Neural progenitor cell (in vitro differentiated cells): ENCODE measurements at places on chromosomes 2 and 18. TPM values are rescaled to one million over a fixed set of nuclear protein-coding genes. Genes with fewer than 3 reads are reported as not detected.

Gene LIMS3
- not detected in 2 replicates for total RNA-seq

Gene ACADL
- 0.09 TPM in 1 of 2 replicates, not detected in the other for total RNA-seq

Gene EVA1A
- total RNA-seq, result 2.8 and 3.6 TPM in 2 replicates

Gene LPIN1
- total RNA-seq, result 18.0 and 22.9 TPM in 2 replicates

Gene NT5C1B
- total RNA-seq, result not detected in 2 replicates

Gene MAP3K19
- total RNA-seq, result not detected in 2 replicates

Gene BCL11A
- total RNA-seq, result 0.67 and 1.0 TPM in 2 replicates

Gene RFTN2
- 3.1 and 8.2 TPM in 2 replicates for total RNA-seq

Gene COL6A3
- 0.41 and 0.50 TPM in 2 replicates for total RNA-seq

Gene SNTG2
- total RNA-seq, result 1.1 and 5.5 TPM in 2 replicates

Gene MATN3
- 0.45 and 1.7 TPM in 2 replicates for total RNA-seq

Gene INHBB
- total RNA-seq, result not detected in 2 replicates

Gene REG3G
- total RNA-seq, result not detected in 2 replicates

DNA sequence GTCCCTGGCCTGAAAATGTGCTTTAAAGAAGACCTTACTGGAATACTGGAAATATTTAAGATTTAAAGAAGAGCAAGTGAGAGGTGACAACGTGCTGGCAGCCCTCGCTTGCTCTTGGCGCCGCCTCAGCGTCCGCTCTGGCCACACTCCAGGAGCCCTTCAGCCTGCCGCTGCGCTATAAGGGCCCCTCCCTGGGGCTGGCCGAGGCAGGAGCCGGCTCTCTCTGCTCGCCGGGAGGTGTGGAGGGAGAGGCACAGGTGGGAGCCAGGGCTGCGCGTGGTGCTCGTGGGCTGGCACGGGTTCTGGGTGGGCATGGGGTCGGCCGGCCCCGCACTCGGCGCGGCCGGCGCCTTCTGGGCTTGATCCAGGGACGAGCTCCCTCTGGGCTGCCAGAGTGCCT lies 2.9 kb upstream of the COQ10B start:
- no peak for DNase-seq

DNA sequence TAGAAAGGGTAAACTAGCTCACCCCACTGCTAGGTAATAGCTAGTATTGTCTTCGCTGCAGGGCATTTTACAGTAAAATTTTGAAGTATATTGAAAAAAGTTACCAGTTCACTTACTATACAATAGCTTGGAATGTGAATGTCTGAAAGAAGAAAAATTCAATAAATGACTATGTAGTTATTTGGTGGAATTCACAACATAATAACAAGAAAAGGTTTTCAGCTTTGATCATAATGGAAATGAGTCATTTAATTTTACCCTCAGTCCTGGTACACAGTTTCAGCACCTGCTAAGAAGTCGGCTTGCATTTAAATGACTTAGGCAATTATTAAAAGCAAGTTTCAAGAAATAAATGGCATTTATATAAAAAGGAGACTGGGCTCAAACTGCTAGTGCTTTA lies 90.4 kb downstream of the NUP35 start:
- no peak for DNase-seq

DNA sequence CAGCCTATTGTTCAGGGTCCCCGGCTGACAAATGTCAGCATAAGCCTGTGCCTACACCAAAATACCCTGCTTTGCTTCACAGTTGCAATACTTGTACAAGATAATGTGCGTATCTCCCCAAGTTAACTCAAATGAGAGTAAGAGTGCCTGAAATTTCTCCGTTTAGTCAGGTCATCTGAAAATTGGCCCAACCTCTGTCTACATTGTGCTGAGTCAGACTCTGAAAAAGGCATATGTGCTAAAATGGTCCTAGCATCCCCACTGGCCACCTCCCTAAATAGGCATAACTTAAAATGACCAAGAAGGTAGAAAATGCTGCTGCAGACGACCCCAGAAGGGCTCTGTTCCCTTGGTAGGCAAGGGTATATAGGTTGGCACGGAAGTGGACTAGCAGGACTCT lies 1653.8 kb upstream of the DDX18 start:
- DNase-seq, result peak; percentile 9

GRCh38 chr2:210792000-210792399 lies 235.6 kb downstream of the CPS1 start:
- no peak for DNase-seq

- DNase-seq, result peak; percentile 42
These were observed 18.2 kb downstream of the NRP2 start for GRCh38 chr2:205700331-205701132.

DNA sequence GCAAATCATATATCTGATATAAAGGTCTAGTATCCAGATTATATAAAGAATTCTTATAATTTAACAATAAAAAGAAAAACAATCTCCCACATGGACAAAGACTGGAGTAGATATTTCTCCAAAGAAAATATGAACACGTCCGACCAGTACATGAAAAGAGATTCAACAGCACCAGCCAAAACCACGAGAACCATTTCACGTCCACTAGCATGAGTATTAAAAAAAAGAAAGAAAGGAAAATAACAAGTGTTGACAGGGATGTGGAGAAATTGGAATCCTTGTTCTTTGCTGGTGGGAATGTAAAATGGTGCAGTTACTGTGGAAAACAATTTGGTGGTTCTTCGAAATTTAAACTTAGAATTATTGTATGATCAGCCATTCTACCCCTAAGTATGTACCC lies 432.7 kb upstream of the TRIB2 start:
- DNase-seq, result no peak

- DNase-seq, result no peak
These were observed 3.4 kb downstream of the NAGK start for GRCh38 chr2:71071681-71072398.

GRCh38 chr18:28767727-28768211 lies 590.8 kb upstream of the CDH2 start:
- DNase-seq, result no peak

DNA sequence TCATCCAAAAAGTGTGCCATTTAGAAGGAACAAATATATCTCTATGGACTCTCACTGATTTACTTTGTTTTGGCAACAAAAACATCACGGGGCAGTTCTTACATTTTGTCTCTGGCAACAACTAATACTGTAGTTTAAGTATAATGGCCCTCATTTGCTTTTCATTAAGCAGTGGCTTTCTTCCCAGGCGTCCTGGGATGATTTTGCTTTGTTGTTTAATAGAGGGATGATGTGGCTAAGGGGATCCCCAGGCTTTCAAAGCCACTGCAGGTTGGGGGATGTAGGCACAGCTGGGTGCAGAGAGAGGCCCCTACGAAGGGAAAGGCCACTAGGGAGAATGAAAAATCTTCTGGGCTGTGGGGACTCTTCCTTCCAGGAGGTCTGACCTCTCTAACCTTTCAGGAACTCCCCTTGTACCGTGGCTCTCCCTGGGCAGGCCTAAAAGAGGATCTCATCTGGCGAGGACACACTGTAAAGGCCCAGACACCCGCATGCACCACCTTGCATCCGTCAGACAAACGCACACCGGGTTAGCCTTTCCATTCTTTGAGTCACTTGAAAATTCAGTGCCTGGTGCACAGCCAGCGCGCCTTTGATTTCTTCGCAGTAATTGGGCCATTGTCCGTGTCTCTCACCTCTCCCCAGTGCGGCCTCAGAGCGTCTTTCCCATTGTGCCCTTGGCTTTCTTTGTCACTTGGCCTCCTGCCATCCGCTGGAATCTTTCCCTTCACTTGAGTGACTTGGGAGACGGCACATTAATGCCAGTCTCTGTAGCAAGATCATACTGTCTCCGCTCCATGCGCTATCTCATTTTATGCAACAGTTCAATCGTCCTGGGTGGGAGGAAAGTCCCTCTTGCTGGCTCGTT lies 40.3 kb upstream of the AFF3 start:
- DNase-seq, result peak; percentile 73

DNA sequence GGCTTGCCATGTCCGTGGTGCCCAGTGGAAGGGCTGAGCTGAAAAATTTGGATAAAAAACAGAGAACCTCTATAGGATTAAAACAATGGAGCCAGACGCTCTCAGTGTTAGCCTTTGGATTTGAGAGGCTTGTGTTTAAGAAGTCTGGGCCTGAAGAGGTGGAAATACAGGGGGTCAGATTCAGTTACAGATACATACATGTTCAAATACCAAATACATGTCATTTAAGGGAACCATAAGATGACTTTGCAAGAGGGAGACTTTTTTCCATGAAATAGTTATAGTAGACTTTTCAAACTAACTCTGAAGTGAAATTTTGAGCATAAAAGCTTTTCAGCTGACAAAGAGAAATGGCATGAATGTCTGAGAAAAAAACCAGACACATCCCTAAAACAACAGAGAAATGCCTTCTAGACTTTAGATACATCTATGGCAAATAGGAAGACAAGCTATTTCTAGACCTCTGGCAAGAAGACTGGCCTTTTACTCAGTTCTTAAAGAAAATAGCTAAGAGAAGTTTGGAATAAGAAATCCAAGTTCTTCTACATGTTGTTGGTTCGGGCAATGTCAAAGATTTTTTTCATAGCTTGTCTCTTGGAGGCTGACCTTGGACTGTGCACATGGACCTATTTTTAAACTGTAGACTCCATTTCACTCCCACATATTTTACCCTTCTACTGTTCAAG lies 112.9 kb downstream of the LTBP1 start:
- DNase-seq, result peak; percentile 25

DNA sequence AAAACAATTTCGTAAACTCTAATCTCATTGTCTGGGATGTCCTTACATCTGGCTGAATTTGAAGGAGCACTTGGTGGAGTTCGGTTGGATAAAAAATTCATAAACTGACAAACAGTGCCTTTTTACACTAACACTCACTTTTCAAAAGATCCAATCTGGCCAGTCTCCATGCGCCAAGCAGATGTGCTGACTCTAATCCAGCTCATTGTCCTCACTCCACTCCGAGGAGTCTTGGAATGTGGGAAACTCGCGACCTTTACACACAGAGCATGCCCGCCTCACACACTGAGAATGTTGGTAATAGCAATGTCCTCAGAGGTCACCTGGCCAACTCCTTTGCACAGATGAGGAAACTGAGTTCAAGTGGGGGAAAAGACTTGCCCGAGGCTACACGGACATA lies 66.8 kb downstream of the XDH start:
- peak; percentile 57 for DNase-seq

DNA sequence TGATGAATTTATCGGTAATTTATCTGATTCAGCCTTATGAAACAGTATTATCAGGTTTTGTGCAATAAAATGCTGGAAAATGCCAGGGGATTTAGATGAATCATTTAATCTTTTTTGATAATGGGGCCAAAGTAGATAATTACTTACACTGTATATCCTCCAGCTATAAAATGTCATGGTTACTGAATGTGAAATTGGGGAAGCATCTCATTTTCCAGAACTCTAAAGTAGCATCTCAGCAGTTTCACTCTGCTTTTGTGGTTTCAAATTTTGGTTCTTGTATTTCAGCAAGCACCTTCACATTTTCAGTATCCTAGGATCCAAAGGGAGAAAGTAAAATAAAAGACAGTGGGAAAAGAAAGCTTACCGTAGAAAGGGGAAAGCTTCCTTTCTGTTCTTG lies 12.8 kb downstream of the ANKRD62 start:
- DNase-seq, result no peak

GRCh38 chr2:102486941-102487702 lies 14.1 kb downstream of the SLC9A4 start:
- no peak for DNase-seq

DNA sequence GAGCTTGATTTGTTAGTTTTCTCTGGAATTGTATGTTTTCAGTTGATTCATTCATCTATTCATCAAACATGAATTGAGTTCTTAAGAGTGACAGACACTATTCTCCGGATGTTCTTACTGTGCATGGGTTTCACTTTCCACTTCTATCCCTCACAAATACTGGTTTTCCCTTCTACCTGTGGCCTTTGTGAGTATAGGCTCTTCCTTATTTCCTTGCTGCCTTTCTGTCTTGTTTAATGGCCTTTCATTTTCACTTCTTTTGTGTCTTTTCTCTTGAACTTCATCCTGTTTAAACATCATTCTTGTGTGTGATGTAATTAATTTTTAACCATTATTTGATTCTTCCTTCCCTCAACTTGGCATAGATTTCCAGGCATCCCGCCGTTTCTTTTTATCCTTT lies 90.7 kb downstream of the CRIM1 start:
- no peak for DNase-seq

- no peak for DNase-seq
These were observed 84.9 kb downstream of the EFEMP1 start for GRCh38 chr2:55838653-55839052.

- no peak for DNase-seq
These were observed 216.6 kb downstream of the RTP5 start for GRCh38 chr2:242085941-242086621.

GRCh38 chr18:59033359-59033758 lies 106.3 kb upstream of the SEC11C start:
- DNase-seq, result no peak

DNA sequence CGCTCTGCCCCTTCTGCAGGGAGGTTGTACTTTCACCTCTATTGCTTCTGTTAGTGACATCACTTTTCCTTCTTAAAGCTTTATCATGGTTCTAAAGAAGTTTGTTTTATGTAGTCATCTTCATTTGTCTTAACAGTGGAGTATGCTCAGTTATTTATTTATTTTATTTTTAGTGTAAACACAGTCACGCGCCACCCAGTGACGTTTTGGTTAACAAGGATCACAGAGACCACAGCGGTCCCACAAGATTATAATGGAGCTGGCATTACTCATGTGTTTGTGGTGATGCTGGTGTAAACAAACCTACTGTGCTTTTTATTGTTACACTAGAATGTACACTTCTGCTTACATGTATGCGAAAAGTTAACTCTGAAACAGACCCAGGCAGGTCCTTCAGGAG lies 89.9 kb downstream of the SOX11 start:
- DNase-seq, result no peak

- no peak for DNase-seq
These were observed 985.5 kb upstream of the POU3F3 start for GRCh38 chr2:103868396-103868795.

GRCh38 chr2:101081375-101081907 lies 69.7 kb downstream of the TBC1D8 start:
- DNase-seq, result no peak

GRCh38 chr2:47043142-47043890 lies 111.8 kb downstream of the STPG4 start:
- DNase-seq, result no peak

- DNase-seq, result no peak
These were observed 420.3 kb upstream of the MMADHC start for GRCh38 chr2:150007815-150008430.

- no peak for DNase-seq
These were observed 558.2 kb downstream of the SUCLG1 start for GRCh38 chr2:83900862-83901261.
